NCI-H2171 treated with DMSO at 0.1 percent for 48 hours (cell line): ENCODE measurements at places on chromosomes 12 and 14.

DNA sequence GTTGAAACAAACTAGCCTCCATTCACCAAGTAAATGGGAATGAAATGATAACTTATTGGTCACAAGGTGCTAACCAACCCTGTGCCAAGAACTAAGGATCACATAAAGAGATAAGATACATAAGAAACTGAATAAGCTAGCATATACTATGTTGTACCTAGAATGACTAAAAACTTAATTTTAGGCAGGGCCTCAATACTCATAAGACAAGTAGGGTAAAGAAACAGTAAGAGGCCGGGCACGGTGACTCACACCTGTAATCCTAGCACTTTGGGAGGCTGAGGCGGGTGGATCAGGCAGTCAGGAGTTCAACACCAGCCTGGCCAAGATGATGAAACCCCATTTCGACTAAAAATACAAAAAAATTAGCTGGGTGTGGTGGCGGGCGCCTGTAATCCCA, 17.7 kb downstream of the GDF11 start:
- no peak for DNase-seq

GRCh38 chr12:46406352-46407027, 33.9 kb upstream of the SLC38A2 start:
- DNase-seq, result no peak

DNA sequence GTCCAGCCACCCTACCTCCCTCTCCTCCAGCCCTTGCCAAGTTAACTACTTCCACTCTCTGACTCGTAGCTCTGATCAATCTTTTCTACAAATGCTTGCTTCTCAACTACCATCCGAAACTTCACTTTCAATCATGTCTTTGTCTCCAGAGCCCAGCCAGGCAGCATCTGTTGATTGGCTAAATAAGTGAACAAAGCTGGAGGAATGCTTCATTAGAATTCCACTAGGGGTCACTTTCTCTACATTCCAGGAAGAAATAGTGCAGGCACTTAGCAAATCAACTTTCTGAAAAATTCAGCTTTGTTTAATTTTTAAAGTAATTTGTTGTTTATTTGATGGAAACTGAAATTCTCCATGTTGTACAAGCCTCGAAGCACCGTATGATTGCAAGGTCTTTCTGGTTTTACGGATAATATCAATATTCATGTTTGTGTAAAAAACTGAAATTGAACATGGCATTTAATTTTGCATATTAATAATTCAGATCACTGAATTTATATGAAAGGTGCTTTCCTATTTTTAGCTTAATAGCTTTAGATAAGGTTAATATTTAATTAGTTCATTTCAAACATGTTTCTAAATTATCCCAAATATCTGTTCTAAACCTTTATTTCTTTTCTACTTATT, 32.4 kb upstream of the HELB start:
- peak; percentile 28 for DNase-seq

- no peak for DNase-seq
These were observed 63.7 kb downstream of the RFLNA start for GRCh38 chr12:124358572-124358971.

GRCh38 chr12:132108211-132108832, 35.8 kb downstream of the DDX51 start:
- no peak for DNase-seq

DNA sequence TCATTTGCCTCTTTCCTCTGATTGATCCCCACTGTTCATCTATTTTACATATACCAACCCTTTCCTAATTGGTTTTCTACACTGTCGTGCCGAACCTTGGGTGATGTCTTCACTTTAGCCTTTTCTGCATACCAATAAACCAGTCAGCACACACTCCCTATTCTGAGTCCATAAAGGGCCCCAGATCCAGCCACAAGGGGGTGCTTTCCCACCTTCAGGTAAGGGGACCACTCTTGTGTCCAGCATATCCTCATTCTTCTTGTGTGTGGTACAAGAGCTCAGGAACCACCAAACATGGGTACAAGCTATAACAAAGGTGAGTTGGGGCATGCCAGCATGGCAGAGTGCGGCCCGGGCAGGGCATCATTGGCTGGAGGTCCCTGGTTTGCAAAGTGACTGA, 859.8 kb downstream of the FSCB start:
- no peak for DNase-seq

- no peak for DNase-seq
These were observed 511.7 kb downstream of the TMTC2 start for GRCh38 chr12:83198291-83199015.

DNA sequence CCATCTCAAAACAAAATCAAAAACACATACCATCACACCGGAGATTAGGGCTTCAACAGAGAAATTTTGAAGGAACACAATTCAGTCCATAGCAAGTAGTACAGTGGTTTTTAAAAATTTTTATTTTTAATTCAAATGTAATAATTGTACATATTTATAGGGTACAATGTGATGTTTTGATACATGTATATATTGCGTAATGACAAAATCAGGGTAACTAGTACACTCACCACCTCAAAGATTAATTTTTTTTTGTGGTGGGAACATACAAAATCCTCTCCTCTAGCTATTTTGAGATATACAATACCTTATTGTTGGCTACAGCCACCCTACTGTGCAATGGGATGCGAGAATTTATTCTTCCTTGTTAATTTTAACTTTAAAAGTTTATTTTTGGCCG, 26.0 kb upstream of the ETFBKMT start:
- DNase-seq, result no peak

- no peak for DNase-seq
These were observed 54.3 kb upstream of the FRMD6 start for GRCh38 chr14:51597261-51598001.

DNA sequence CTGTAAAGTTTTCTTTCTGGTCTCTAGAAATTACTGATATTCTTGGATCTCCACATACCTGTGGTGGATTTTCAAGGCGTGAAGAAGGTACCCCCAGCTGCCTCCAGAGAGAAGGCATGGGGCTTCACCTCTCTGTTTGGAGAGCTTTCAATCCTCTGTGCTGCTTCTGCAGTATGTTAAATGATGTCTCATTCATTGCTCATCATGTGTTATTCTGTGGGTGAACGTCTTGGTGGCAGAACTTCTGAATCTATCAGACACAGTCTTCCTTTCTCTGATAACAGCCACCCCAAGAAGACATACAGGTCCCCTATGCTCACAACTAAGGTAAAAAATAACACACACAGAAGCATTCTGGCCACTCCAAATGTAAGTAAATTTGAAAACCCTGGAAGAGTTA, 221.3 kb upstream of the TMEM260 start:
- DNase-seq, result no peak

GRCh38 chr12:129190827-129191226, 337.5 kb downstream of the GLT1D1 start:
- DNase-seq, result no peak

DNA sequence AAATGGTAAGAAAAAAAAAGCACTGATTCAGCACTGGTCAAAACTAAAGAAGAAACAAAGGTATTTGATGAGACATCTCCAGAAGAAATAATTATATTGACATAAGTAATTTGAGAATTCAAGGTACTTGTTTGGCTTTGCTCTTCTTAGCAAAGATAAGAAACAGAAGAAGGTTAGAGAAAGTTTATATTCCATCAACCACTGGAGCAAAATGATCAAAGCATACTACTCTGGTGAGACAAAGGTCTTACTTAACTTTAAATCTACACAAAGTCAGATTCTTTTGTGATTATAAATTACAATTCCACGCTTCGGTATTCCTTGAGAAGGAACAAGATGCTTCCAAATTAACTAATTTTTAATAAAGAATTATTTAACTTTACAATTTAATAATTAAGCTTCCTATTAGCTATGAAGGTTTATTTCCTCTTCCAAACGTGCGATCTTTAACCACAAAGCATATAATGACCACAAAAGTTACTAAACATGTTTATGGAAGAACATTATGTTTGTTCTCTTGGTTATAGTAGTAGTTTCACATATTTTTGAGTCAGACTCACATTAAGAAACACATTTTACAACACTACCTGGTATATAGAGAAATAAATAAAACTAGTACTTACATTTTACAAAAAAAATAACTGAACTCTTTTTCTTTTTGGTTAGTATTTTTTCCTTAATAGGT, 53.4 kb downstream of the METTL25 start:
- no peak for DNase-seq

- no peak for DNase-seq
These were observed 41.6 kb downstream of the ATXN2 start for GRCh38 chr12:111557271-111558106.

DNA sequence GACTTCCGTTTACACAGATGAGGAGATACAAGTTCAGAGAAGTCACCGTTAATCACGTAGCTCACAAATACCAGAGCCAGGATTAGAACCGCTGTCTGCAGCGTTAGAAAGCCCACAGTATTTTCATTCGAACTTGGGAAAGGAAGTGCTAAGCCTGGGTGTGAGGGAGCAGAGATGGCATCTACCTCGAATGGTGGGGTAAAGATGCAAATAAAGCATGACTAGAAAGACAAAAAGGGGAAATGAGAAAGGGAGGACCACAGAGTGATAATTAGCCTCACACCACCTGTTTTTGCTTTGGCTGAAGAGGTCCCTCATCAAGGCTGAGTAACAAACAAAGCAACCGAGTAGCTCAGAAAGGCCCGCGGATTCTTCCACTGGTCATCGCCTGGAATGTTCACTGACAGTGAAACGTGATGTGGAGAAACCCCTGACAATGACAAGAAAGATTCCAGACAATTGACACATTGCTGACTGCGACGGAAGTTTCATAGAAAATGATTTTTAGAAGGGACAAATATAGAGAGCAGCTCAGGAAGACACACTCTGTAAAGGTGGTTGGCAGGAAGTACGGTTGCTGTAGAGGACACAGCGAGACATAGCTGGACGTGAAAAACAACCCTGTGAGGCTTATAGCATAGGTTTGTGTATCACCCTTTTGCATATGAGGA, 31.5 kb upstream of the BHLHE41 start:
- no peak for DNase-seq

GRCh38 chr14:77618381-77618970, 2.0 kb upstream of the SPTLC2 start:
- DNase-seq, result no peak

- DNase-seq, result no peak
These were observed 999.7 kb upstream of the SEL1L start for GRCh38 chr14:82533351-82533750.

DNA sequence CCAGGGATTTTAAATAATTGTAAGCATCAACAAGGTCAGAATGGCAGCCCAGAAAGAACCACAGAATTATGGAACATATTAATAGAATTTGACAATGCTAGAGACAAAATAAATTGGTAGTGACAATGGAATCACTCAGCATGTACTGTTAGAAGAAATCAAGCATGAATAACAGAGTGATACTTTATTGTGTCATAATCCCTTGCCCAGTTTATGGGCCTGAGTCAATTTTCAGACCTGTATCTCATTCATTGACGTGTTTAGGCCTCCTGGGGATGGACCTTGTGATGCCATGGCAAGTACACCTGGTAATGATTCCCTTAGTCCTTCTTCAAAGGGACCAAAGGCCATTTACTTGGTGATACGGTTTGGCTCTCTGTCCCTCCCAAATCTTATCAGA, 12.8 kb upstream of the CCDC91 start:
- no peak for DNase-seq

- no peak for DNase-seq
These were observed 73.9 kb upstream of the BBS10 start for GRCh38 chr12:76422154-76422542.

- DNase-seq, result no peak
These were observed 18.1 kb downstream of the FAM186B start for GRCh38 chr12:49587174-49587908.

GRCh38 chr14:96125536-96125935, 79.1 kb upstream of the BDKRB2 start:
- DNase-seq, result no peak

DNA sequence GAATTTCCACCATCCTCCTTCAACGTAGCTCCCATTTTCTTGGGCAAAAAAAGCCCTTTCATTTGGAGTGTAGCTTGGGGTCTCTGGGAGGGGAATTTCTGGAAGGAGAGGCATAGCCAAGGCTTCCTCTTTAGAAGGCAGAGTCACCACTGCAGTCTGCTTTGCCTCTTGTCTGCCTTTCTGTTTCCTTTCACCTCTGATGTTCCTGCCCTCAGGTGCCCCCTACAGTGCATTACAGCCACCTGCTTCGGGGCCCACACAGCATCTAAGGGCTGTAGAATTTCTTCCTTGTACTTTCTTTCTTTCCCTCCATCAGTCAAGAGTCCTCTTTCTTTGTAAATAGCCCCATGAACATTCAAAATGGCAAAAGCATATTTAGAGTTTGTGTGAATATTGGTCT, 1313.9 kb downstream of the TMEM121 start:
- DNase-seq, result no peak

- no peak for DNase-seq
These were observed 126.9 kb upstream of the RAP1B start for GRCh38 chr12:68483592-68484383.

DNA sequence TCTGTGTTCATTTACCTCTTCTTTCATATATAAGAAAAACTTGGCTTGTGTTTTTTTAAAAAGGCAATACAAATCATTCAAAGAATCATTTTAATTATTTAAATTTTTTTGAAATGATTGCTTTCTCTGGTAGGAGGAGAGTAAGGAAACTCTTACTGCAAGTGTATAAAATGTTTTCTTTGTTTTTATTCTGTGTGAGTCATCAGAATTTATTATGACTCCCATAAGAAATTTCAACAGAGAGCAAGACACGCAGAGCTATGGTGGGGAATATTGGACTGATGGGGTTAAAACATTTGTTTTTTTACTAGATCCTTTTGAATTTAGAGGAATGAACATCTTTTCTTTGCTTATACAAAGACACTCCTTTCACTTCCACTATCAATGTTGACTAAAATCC, 119.1 kb upstream of the ATXN7L3B start:
- DNase-seq, result no peak

- DNase-seq, result no peak
These were observed 7.6 kb downstream of the KIF26A start for GRCh38 chr14:104145826-104146601.
